ENCODE measurements at places on chromosomes 16 and 17. TPM values are rescaled to one million over a fixed set of nuclear protein-coding genes. Genes with fewer than 3 reads are reported as not detected.

DNA sequence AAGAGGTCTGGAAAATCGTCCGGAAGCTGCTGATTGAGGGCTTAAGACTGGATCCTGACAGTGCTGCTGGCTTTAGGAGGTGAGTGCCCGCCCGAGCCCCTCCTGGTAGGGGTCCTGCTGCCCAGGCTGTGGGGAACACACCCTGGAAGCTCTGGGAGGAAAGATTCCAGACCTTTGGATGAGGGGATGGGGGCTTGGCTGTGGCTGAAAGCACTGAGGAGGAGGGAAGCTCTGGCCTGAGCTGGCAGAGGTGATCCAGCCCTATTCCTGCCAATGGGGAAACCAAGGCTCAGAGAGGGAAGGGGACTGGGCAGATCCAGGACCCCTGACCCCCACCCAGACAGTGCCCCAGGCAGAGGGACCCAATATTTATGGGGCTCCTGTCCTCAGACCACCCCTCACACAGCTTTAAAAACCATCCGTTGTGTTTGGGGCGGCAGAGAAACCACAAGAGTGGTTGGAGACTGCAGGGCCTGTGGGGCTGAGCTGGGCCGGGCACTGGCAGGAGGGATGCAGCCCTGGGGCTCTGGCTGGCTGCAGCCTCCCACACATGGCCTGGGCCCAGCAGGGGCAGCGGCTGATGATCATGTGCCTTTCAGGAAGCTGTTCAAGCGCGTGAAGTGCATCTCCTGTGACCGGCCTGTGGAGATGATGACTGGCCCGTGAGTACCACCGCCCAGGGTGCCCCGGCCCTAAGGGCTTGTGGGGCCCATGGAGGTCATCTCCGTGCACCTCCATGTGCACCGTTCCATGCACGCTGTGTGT, 22.8 kb downstream of the UBALD1 start:
- DNase-seq = no peak

DNA sequence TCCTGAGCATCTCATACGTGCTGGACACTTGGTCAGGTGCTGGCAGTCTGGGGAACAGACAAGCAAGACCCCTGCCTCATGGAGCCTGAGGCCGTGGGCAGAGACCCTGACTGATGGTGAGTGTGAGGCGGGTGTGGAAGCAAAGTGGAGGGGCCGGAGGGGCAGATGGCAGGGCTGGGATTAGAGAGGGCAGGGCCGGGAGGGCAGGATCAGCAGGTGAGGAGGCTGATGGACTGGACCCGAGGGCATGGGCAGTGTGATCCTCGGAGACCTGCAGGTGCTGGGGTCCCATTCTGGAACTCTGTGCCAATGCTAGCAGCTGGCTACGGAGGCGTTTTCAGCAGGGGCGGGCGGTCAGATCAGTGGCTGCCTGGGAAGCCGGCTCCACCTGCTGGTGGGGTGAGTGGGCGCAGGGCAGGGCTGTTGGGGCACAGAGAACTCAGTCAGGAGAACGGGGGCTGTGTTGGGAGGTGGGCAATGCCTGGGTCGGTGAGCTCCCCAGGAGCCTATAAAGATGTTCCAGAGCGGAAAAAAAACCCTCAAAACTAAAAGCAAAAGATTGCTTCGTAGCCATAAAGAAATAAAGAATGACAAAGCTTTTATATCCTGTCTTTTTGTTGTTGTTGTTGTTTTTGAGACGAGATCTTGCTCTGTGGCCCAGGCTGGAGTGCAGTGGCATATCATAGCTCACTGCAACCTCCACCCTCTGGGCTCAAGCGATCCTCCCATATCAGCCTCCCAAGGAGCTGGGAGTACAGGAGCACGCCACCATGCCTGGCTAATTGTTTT, 8.9 kb upstream of the C16orf74 start:
- no peak for DNase-seq

GRCh38 chr16:52128361-52128760, 418.6 kb downstream of the TOX3 start:
- no peak for DNase-seq

DNA sequence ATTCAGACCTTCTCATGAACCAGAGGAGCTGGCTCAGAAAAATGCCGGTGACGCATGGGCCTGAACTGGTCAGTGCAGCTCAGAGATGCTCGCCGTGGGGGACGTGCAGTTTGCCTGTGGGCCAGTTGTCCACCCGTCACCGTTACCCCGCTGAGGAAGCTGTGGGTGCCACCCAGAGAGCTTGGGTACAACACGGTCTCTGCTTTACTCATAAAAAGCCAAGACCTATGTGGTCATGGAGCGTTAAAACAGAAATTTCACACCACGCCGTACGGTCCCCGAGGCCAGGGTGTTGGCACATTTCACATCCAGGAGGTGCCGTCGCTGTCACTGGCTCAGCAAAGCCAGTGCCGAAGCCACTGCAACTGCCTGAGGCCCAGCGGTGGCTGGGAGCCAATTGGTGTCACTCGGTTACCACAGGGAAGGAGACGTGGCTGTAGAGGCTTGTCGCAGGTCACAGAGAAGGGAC, 120.9 kb downstream of the METRNL start:
- DNase-seq = peak; percentile 39

The C16orf96 gene
- total RNA-seq = 0.28 TPM
